ENCODE measurements at places on chromosomes 12 and 14. TPM values are rescaled to one million over a fixed set of nuclear protein-coding genes. Genes with fewer than 3 reads are reported as not detected.
A peak's percentile ranks its signal among the peaks of the same experiment; 100 is the strongest.

DNA sequence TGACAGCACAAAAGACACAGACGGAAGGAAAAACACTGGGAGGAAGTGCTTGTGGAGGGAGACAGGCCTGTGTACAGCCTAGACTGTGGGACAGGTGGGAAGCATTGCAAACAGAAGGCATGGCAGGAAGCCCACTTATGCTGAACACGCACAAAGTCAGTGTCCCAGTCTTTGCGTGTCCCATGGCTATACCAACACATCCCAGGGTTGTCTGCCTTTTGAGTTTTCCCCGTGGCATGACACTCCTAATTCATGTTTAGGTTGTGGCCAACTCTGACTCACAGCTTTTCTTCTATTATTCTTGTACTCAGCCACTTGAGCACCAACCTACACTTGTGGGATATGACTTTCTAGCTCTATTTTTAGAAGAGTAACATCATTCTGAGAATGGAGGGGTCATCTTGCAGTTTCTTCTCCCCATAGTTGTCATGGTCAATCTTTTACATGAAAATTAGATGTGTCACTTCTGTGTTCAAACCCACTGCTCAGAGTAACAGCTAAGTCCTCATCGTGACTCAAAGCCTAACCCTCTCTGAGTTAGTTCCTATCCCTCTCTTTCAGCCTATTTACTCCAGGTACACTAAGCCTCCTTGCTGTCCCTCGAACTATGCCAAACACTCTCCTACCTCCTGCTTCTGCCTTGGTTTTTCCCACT lies 27.5 kb upstream of the JPH4 start:
- H3K36me3 ChIP-seq, result peaks cover 12% of the 10 kb centered on the region
- no peak for DNase-seq
- peak overlapping the region; percentile 10 for H3K27ac ChIP-seq
- no peak overlapping the region for H3K4me3 ChIP-seq
- H3K27me3 ChIP-seq, result no peaks in the 10 kb centered on the region

- no peaks in the 10 kb centered on the region for H3K27me3 ChIP-seq
- H3K36me3 ChIP-seq, result peaks cover 41% of the 10 kb centered on the region
- peaks cover 38% of the 10 kb centered on the region for H3K4me1 ChIP-seq
- no peak for DNase-seq
- H3K27ac ChIP-seq, result peak overlapping the region; percentile 34
Observed at GRCh38 chr14:65371784-65372183, 40.7 kb upstream of the FUT8 start.

DNA sequence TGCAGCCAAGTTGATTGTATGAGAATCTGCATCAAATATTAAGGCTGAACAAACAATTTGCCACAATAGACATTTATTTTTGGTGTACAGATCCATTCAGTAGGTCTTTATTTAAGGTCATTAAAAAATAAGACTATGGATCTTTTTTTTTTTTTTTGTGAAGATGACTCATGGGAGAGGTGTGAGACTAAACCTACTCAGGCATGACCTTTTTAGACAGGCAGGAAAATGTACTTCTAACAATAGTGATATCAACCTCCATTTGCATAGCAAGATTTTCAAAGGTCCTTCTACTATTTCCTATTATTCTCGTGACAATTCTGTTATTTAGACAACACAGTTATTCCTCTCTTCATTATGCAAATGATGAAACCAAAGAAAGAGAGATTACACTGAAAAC lies 39.9 kb upstream of the PTPRR start:
- H3K4me3 ChIP-seq, result no peak overlapping the region
- no peaks in the 10 kb centered on the region for H3K36me3 ChIP-seq
- H3K4me1 ChIP-seq, result no peaks in the 10 kb centered on the region
- no peak for DNase-seq
- no peaks in the 10 kb centered on the region for H3K27me3 ChIP-seq
- H3K27ac ChIP-seq, result no peak overlapping the region

- DNase-seq, result no peak
- no peak overlapping the region for H3K27ac ChIP-seq
- no peaks in the 10 kb centered on the region for H3K4me1 ChIP-seq
- no peak overlapping the region for H3K4me3 ChIP-seq
- H3K27me3 ChIP-seq, result no peaks in the 10 kb centered on the region
- H3K36me3 ChIP-seq, result no peaks in the 10 kb centered on the region
Observed at GRCh38 chr12:127539226-127539858, 727.6 kb upstream of the TMEM132C start.

DNA sequence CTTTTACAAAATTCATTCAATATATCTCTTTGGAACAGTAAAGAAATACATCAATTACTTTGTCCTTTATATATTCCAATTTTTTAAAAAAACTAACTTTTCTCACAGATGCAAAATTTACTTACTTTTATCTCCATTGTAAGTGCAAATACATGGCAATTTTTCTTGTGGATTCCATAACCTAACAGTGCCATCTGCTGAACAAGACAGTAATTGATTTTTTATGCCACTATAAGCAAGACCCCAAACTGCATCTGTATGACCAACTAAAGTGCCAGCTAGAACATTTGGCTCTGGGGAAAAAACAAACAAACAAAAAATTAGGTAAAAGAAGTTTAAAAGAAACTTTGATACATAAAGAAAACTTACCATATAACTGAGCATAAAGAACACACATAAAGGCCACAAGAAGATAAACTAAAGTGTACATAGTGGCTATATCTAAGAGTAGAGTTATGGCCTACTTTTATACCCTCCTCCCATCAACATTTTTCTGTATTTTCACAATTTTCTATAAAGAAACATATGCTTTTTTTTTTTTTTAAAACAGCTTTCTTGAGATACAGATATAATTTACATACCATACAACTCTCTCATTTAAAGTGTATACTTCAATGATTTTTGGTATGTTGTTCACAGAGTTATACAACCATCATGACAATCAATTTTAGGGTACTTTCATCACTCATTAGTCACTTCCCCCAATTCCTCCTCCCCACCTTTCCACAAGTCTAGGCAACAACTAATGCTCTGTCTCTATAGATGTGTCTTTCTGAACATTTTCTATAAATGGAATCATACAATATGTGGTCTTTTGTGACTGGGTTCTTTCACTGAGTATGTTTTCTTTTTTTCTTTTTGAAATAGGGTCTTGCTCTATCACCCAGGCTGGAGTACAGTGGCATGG lies 32.6 kb downstream of the COCH start:
- H3K27ac ChIP-seq, result no peak overlapping the region
- no peak overlapping the region for H3K4me3 ChIP-seq
- DNase-seq, result no peak
- peaks cover 7% of the 10 kb centered on the region for H3K36me3 ChIP-seq
- no peaks in the 10 kb centered on the region for H3K27me3 ChIP-seq

SLCO1B1 gene
- total RNA-seq, result not detected

DNA sequence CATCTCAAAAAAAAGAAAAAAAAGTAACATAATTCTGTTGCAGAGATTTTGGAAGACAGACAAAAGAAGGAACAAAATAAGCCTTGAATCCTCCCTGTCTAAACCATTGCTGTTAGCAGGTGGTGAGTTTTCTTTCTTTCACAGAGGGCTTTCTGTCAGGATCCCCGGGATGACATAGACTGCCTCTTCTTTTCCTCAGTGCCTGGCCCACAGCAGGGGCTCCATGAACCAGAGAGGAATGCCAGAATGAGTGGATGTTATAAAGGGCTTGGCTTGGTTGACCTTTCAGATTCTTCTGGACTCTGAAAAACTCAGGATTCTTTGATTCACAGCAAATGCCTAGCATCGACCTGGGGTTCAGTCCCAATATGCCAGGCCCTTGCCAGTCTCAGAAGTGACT lies 45.8 kb upstream of the CORO1C start:
- no peaks in the 10 kb centered on the region for H3K4me1 ChIP-seq
- H3K27me3 ChIP-seq, result no peaks in the 10 kb centered on the region
- DNase-seq, result no peak
- H3K36me3 ChIP-seq, result no peaks in the 10 kb centered on the region
- no peak overlapping the region for H3K27ac ChIP-seq

GRCh38 chr12:8894986-8895385 lies 19.3 kb upstream of the PHC1 start:
- H3K27me3 ChIP-seq, result peaks cover 3% of the 10 kb centered on the region
- no peaks in the 10 kb centered on the region for H3K36me3 ChIP-seq
- H3K4me1 ChIP-seq, result peaks cover 5% of the 10 kb centered on the region
- H3K4me3 ChIP-seq, result no peak overlapping the region

- no peak overlapping the region for H3K4me3 ChIP-seq
- H3K4me1 ChIP-seq, result no peaks in the 10 kb centered on the region
- peaks cover 7% of the 10 kb centered on the region for H3K27me3 ChIP-seq
- H3K27ac ChIP-seq, result no peak overlapping the region
- H3K36me3 ChIP-seq, result no peaks in the 10 kb centered on the region
Observed at GRCh38 chr14:23910101-23910875, 43.3 kb upstream of the DHRS4 start.

- H3K27ac ChIP-seq, result no peak overlapping the region
- H3K4me3 ChIP-seq, result no peak overlapping the region
- no peak for DNase-seq
- H3K4me1 ChIP-seq, result peaks cover 6% of the 10 kb centered on the region
- peaks cover 7% of the 10 kb centered on the region for H3K27me3 ChIP-seq
- no peaks in the 10 kb centered on the region for H3K36me3 ChIP-seq
Observed at GRCh38 chr12:49236423-49236822, 28.5 kb upstream of the TUBA1C start.
